NCI-H69 (cell line): ENCODE measurements at places on chromosomes 16 and 17.

DNA sequence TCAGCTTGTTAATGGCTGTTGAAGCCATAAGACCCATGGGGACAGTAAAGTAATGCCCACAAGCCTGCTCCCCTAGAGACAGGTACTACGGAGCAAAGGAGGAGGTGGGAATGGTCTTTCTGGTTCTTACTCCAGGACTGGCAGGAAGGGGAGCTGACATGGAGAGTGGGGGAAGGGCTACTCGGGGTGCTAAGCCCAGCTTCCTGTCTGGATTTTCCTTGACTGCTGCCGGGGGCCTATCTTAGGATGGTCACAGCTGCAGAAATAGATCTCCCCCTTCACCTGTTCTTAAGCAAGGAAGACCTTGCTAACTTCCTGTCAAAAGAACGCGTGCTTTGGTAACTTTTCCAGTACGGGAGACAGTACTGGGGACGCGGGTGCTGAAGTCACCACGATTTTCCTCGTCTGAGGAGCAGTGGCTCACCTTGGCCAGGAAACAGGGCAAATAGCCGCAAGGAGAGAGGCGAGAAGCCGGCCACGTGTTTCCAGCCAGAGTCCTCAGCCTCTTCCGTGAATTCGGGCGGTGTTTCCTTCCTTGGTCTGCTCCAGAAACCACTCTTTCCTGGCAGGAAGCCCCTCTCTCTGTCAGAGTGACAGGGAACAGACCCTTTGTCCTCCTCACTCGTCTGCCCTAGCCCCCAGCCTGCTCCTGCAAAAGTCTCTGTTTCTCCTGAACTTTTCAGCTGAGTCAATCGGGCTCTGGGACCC is 656 bp upstream of the PRR29 start:
- no peak for DNase-seq

GRCh38 chr17:82356845-82357355 is 2.1 kb upstream of the TEX19 start:
- DNase-seq = peak; percentile 33

DNA sequence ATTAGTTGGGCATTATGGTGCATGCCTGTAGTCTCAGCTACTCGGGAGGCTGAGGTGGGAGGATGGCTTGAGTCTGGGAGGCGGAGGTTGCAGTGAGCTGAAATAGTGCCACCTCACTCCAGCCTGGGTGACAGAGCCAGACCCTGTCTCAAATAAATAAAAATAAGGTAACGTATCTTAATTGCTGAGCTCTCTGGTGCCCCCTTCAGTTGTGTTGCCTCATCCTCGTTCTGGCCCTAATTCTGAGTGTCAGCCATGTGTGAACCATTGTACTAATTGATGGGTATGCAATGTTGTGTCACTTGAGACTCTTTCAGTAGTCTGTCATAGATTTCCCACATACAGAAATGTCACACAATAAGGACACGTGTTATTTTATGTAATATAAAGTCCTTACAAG is 363.1 kb upstream of the RBFOX1 start:
- no peak for DNase-seq

DNA sequence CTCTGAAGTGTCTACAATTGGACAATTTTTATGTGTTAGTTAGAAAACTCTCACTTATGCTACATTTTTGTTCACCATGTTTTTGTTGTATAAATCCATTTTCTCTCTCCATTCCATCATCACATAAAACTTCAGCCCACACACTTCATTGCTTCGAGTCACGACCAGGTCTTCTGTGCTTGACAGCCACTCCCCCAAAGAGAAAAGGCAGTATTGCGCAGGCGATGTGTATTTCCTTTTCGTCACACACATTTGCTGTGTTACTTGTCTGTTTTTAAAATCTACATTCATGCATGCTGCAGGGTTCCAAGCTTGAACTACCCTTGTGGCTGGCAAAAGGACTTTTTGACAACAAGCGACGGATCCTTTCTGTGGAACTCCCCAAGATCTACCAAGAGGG is 10.5 kb downstream of the GINS3 start:
- no peak for DNase-seq

DNA sequence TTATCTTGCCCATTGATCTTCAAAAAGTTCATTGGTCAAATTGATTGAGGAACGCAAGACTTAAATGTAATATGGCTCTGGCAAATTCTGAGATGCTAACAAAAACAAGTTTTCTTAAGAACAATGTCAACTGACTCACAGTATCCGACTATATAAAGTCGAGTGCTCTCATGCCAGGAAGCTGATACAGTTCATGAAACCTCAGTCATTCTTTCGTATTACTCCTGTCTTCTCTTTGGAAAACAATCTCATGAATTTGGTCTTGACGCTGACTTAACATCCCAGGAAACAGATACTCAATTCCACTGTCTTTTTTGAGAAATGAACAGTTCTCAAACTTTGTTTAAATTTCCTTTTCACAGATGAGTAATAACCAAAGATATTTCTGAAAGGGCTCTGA is 704.9 kb downstream of the MAF start:
- DNase-seq = no peak

GRCh38 chr16:85660843-85661739 is 27.7 kb downstream of the GINS2 start:
- DNase-seq = no peak

DNA sequence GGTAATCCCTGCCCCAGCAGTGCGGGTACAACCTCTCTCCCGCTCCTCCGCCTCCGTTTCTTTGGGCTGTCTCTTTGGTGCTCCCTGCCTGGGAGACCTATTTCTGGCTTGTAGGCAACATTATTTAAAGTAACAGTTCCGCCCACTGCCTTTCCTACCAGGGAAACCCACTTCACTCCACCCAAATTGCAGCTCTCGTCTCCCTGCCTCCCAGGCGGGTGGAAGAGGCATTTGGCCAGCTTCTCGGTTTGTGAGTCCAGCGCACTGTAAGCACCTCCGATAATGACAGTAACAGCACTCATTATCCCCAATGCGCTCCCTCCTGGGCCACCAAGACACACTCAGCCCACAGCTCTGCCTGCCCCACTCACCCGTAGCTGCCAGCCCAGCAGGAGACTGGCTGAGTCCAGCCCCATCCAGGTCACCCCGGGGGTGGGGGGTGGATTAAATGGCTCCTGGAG is 165.1 kb upstream of the CDC42EP4 start:
- DNase-seq = peak; percentile 84

- DNase-seq = no peak
These were observed 143.2 kb upstream of the TNRC6C start for GRCh38 chr17:77815127-77815905.

GRCh38 chr17:66483906-66484305 is 181.5 kb downstream of the PRKCA start:
- DNase-seq = no peak

DNA sequence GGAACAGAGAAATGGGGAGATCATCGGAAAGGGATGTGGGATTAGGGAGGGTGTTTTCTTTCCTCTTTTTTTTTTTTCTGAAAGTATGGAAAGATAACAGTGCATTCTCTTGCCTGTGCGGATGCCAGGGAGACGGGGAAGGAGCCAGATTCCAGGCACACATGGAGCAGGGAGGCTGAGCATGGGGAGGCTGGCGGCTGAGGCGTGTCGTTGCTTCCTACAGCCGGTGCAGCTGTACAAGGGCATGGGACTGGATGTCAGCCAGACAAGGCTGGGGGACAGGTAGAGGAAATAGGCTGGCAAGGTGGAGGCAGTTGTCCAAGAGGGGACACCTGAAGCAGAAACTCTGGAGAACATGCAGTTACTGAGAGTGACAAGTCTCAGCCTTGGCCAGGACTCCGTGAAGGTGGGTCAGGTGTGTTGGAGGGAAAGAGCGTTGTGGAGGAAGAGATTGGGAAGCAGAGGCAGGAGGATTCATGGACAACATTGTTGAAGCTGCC is 16.6 kb upstream of the ADORA2B start:
- no peak for DNase-seq

- DNase-seq = peak; percentile 85
These were observed 13.7 kb upstream of the AKAP10 start for GRCh38 chr17:19991252-19991885.

- no peak for DNase-seq
These were observed 793.3 kb upstream of the SOX9 start for GRCh38 chr17:71327376-71328059.

- DNase-seq = no peak
These were observed 25.3 kb upstream of the RBBP6 start for GRCh38 chr16:24514096-24514495.

DNA sequence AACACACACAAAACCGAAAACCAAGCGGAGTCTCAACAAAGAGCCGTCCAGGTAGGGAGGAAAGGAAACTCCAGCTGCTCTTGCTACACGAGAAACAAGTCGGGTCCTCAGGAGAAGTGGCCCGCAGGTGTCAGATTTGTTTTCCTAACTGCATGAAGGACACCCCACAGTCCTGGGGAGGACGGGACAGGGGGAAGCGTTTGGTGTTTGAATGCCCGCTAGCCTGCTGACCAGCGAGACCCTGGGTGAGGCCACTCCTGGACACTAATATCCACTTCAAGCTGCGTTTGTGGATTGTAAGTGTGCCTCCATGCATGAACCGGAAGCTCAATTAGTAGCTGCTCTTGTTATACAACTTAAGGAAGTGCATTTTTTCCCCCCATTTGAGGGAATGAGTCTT is 299.5 kb downstream of the MAF start:
- DNase-seq = no peak

DNA sequence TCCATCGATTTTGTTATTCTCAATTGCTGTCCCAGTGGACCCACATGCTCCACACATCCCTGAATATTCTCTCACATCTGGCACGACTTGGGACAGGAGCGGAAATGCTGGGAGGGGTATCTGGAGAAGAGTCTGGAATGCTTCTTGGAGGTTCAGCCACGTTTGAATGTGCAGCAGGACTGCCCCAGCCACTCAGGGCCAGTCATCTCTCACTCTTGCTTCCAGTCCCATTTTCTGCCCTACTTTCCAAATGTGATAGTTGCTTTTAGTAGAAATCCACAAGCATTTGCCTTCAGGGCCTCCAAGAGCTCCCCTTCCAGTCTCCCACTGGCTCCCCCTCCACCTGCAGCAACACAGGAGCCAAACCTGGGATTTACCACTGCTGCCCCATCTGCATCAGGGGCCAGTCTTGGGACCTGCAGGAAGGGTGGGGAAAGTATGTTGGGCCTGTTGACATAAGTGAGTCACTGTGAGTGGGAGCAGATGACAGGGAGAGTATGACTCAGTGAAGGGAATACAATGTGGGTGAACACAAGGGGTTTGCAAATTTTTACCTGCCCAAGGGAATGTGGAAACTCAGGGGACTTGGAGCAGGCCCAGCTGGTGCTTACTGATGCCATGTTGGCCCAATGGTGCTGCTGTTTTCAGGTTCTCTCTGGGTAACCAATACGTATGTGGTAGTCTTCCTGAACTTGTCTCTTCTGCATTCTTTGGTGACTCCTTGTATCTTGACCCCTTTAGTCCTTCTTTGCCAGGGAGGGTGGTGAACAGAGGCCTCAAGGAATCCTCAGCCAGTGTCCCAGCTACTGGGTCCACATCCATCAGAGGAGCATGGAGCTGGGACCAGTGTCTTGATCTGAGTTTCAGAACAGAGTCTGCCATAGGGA is 78.8 kb upstream of the CRHR1 start:
- peak; percentile 77 for DNase-seq

- DNase-seq = no peak
These were observed 18.8 kb downstream of the RPH3AL start for GRCh38 chr17:333626-334396.

- peak; percentile 74 for DNase-seq
These were observed 70.8 kb downstream of the EMP2 start for GRCh38 chr16:10509534-10510025.

- no peak for DNase-seq
These were observed 241.5 kb upstream of the NLRP1 start for GRCh38 chr17:5825717-5826330.

DNA sequence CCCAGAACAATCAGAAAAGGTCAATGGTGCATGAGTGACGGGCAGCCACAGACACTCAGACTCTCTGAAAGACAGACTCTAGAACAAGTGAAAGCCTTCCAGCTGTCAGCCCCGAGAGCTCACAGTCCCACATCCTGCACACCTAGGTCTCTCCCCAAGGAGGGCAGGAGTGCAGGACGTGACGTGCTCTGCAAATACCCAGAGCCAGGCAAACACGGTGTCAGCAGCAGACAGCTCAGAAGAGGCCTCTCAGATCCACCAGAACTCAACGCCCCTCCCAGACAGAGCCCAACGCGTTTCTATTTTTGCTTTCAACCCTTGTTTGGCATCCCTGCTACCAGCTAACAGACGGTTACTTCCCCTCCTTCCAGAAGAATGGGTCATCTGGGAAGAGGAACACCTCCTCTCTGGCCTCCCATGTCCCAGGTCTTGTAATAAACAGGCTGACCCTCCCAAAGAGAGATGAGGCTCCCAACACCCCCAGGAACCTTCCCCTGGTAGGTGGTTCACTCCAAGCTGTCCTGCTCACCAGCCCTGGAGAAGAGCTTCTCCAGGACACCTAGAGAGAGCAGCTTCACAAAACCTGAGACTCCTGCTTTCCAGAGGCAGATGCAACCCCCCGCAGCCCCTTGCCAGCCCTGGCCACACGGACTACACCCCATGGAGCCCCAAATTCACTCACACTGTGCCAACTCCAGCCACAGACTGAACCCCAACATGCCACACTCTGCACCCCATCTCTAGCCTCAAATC is 7.6 kb downstream of the PITPNM3 start:
- peak; percentile 41 for DNase-seq

DNA sequence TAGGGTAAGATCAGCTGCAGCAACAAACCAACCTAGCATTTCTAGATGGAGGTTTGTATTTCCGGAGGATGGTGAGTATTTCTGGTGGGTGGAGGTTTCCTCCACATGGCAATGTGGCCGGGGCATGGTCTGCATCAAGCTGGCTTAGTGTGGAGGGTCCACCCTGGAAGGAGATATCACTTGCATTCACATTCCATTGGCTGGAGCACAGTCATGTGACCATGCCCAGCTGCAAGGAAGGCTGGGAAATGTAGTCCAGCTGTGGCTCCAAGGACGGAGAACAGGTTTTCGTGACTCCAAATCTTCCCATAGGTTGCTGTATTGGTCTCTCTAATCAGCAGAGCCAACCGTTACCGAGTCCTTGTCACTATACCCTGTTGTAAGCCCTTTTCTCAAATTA is 68.7 kb downstream of the RAI1 start:
- DNase-seq = peak; percentile 38

- no peak for DNase-seq
These were observed 63.5 kb downstream of the PARN start for GRCh38 chr16:14566599-14566998.

- DNase-seq = peak; percentile 80
These were observed 252.7 kb downstream of the PMP22 start for GRCh38 chr17:15012351-15012980.

DNA sequence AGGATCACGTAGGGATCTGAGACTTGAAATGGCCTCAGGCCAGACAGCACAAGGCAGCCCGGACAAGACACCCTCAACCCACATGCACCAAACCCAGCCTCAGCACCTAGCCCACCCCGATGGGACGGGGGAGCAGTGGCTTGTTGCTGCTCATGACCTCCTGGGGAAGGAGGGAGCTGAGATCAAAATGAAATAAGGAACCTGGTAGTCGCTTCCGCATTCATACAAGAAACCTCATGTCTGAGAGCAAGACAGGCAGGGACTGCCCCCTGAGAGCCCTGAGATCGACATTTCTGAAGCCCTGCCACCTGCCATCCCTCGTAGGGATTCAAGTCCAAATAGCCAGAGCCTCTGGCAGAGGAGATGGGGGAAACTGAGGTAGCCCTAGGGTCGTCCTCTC is 5.7 kb upstream of the CEP131 start:
- DNase-seq = no peak

- DNase-seq = no peak
These were observed 4.5 kb upstream of the HEXIM1 start for GRCh38 chr17:45143767-45144198.

- DNase-seq = no peak
These were observed 16.3 kb downstream of the TTLL6 start for GRCh38 chr17:48800626-48801217.
